Stimulated activated CD8-positive, alpha-beta memory T cell treated with anti-CD3 and anti-CD28 coated beads, Interleukin-2, amount 100 ng/mL, for 1 hour (primary cell): ENCODE measurements at places on chromosomes 1 and 21.

DNA sequence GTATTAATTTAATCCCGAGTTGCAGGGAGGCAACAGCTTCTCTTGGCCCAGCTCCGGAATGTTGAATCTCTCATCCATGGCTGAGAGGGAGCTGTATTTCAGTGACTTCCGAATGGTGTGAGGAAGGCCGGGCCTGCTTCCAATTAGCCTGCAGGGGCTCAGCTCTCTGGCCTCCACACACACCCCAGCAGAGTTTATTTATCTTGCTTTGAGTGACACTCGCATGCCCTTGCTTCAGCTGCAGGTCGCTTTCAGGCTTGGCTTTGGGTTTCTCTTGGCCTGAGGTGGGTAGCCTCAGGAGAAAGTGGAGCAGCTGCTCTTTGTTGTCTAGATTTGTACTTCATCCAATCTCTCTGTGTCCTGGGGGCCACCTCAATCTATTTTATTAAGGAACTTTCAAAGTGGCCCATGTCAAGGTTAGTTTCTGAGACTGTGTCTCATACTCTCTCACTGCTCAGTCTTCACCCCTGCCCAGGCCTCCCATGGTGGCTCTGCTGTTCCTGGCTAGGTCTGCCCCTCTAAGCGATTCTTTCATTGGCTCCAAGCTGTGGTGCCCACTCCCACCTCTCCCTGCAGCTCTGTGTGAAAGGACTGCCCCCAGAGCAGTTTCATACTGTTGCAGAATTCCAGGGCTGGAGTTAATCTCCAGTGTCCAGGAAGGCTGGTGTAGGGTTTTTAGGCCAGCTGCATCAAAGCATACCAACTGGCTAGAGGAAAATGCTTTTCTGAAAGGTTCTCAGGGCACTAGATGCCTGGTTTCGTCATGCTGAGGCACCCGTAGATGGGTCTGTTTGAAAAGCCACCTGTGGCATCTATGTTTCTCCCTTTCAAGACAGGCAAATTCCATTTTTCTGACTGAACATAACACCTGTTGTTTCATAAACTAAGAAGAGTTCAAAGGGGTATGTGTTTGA is 153.5 kb downstream of the PLXNA2 start:
- no peak for DNase-seq

DNA sequence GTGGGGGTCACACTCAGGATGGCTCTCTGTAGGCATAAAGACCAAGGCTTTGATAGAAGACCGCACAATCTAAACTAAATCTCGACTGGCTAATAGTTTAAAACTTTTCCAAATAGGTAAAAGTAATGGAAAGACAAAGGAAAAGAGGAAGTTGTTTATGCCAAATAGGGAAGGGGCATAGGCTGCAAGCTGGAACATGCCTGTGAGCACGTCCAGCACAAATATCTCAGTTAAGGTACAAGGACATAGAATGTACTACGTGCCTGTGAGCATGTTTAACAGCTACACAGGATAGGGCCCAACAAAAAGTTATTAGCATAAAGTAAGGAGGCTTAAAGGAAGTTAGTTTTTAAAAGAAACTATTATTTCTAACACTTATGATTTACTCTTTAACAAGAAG is 27.6 kb upstream of the GUCA2A start:
- no peak for DNase-seq

GRCh38 chr1:21872445-21873079 is 60.5 kb downstream of the LDLRAD2 start:
- no peak for DNase-seq

DNA sequence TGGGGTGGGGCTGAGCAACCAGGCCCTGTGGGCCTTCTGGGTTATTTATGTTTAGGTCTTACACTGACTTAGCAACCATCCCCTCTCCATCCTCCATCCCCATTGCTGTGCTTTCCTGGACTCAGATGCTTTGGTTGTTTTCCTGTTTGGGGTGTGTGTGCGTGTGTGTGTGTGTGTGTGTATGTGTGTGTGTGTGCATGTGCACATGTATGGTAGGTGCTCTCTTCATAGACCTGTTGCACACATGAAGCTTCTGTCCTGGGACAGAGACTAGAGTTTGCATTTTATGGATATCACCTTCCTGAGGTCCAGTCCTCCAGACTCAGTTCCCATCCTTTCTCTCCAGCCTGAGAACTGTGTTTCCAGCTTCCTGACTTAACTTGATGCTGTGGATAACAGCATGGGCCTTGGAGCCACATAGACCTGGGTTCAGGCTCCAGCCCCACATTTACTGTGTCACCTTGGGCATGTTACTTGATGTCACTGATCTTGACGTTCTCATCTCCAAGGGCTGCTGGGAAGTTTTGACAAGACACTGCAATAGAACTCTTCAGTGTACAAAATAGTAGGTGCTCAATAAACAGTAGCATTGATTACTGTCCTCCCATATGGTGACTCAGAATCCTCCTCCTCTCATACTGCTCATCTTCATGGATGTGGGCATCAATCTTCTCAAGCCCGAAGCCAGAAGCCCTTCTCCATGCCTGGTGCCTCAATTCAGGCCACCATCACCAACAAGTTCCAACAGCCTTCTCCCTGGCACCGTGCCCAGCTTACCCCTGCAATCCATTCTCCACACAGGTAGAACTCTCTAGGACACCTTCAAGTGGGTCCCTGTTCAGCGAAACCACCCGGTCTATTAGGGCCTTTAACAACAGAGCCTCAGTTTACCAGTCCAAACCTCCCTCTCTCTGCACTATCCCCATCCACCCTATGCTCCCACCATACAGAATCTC is 181.8 kb upstream of the EDN2 start:
- DNase-seq, result no peak

DNA sequence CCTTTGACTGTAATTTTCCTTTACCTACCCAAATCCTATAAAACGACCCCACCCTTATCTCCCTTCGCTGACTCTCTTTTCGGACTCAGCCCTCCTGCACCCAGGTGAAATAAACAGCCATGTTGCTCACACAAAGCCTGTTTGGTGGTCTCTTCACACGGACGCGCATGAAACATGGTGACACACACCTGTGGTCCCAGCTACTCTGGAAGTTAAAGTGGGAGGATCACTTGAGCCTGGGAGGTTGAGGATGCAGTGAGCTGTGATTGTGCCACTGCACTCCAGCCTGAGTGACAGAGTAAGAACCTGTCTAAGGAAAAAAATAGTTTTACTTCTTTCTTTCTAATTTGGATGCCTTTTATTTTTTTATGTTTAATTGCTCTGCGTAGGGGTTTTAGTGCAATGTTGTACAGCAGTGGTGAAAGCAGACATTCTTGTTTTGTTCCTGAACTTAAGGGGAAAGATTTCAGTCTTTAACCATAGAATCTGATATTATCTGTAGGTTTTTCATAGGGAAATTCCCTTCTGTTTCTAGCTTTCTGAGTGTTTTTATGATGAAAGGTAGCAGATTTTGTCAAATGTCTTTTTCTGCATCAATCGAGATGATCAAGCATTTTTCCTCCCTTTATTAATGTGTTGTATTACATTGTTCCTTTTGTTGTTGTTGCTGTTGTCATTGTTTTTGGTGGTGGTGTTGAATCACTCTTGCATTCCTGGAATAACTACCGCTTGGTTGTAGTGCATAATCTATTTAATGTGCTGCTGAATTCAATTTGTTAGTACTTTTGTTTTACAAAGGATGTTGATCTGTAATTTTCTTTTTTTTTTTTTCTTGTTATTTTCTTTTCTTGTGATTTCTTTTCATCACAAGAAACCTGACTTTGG is 497.4 kb downstream of the DISC1 start:
- no peak for DNase-seq
